ENCODE measurements at places on chromosomes 11 and 22. TPM values are rescaled to one million over a fixed set of nuclear protein-coding genes. Genes with fewer than 3 reads are reported as not detected.

The TEAD1 gene
- total RNA-seq = 93.8 TPM

The ENTHD1 gene
- total RNA-seq = not detected

DNA sequence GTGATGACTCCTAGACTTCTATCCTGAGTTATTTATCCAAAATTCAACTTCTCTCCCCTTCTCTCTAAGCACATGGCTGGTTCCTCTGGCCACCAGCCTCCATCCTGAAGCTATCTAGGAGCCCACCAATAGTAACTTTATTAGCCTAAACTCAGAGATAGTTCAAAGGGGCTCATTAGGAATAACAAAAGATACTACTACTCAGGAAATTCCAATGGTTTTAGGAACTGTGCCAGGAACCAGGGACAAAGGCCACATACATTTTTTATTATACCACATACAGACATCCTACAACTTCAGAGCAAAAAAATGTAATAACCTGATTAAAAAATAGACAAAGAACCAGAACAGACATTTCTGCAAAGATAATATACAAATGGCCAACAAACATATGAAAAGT is 27.9 kb downstream of the SLC25A17 start:
- no peak for DNase-seq

The CCDC88B gene
- total RNA-seq = 0.62 TPM

DNA sequence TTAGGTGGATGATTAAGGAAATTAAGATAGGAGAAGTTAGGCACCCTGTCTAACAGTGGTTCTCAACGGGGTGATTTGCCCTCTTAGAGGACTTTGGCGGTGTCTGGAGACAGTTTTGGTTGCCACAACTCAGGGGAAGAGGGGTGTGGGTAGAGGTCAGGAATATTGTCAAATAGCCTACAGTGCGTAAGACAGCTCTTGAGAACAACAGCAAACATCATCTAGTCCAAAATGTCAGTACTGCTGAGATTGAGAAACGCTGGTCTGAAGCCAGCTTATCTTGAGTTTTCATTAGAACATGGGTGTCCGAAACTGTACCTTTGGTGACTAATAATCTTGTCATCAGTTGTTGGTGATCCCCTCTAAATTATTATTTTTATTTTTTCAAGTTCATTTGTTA is 38.4 kb downstream of the CECR2 start:
- no peak for DNase-seq

DNA sequence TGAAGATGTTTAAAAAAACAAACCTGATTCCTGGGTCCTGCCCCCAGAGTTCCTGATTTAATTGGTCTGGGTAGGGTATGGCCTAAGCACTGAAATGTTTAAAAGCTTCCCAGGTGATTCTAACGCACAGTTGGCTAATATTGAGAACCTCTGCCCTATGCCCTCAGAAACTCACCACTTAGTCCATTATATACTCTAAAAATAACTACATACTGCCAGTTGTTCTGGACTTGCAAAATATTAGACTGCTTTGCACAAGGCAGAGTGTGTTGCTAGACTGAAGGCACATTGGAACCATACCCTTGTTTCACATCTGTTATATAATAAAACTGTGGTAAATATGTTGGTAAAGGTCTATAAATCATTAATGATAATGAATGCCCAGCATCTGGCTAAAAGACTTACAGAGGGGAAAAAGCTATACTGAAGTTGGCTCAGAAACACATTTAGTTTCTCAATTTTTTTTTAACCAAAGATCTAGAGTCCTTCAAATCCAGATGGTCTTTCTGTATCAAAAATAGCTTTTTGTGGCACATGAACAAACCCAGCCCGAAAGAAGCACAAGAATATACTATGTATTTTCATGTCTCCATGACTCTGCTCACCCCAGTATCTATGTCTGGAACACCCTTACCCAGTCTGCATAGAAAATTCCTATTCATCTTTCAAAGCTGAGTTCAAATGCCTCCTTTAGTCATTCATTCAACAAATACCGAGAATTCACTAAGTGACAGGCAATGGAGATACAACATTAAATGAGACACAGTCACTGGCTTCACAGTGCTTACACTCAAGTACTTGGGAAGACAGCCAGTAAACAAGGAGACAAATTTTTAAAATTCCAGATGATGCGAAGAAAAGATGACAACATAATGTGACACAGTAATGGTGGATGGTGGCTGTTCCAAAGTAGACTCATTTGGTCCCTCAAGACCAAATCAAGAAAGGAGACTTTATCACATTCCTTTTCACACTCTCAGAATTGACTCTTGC is 44.1 kb downstream of the RBFOX2 start:
- DNase-seq = no peak

DNA sequence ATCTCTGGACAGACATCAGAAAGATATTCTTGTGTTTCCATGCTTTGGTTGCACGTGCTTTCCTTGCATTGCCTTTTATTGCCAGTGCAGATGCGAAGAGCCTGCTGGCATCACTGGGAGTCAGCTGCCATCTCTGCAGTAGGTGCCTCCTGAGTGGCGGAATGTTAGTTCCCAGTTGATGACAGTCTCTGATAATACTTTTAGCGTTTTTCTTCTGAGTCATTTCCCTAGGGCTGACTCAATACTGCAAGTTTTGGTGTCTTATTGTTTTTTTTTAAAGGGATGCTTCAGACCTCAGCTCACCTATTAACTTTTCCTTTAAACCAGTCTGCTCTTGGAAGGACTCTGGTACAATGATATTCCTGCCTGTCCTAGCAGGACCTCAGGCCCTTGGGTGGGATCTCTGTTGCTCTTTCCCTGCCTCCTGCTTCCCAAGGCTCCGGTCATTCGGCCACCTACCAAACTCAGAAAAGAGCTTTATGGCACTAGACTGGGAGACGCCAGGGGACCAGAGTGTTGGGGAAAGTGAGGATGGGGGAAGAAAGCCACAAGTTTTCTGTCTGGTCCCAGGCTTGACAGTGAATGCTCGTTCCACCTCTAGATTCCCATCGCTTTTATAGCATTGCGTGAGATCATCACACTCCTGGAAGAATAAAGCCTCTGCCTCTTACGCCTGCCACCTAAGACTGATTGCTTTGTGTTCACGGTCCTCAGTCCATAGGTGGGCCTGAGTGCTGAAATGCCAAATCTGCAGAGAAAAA is 308.7 kb downstream of the DDX10 start:
- DNase-seq = no peak

The POU2AF3 gene
- total RNA-seq = 0.59 TPM

The APOL3 gene
- total RNA-seq = not detected

- no peak for DNase-seq
These were observed 227.5 kb downstream of the MIAT start for GRCh38 chr22:26884921-26885320.

- DNase-seq = no peak
These were observed 2.3 kb upstream of the USP28 start for GRCh38 chr11:113877670-113878055.

DNA sequence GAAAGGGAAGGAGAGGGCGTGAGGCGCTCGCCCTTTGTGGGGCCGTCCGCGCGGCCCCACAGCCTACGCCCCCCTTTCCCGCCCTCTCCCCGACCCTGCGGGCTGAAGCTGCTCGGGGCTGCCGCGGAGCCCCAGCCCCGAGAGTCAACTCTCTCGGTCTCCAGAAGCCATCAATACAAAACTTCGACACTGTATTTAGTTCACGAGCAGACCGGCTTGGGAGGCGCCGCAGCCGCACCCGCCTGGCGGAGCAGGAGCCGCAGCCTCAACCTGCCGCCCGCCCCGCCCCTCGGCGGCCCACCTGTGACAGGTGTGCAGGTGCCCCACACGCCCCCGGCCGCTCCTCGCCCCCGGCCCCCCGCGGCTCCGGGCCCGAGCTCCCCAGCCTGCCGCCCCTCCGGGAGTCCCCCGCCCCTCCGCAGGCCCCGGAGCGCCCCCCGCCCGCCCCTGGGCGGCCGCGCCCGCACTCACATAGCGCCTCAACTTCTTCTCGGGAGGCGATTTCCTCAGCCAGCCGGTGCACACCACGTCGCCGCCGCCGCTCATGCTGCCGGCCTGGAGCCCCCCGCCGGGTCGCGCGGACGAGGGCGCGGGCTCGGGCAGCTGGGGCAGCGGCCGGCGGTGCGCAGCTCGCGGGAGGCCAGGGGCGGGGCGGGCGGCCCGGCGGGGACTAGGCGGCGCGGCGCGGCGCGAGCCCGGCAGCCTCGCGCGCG is at the start of gene GAB2:
Gene GAB2 (minus strand): TSS at position 646 of the 713 bp plus-strand sequence. CDS start 100 bp downstream, at position 546.
- no peak for DNase-seq
